ENCODE measurements at places on chromosomes 16 and 17.

DNA sequence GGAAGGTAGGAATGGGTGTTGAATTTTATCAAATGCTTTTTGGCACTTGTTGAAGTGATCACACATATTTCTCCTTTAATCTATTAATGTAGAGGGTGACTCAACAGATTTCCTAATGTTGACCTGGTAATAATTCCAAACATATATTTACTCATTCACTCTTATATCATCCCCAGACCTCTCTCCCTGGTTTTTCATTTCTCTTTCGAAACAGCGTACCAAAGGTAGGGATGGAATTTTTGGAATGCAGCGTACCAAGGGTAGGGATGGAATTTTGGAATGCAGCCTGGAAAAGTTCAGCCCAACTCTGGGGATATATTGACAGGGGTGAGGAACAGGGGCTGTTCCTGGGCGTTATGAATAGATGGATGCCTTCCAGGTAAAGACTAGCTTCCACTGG, 7.3 kb downstream of the KIF18B start:
- DNase-seq = no peak

- no peak for DNase-seq
These were observed 3.5 kb downstream of the ZBTB4 start for GRCh38 chr17:7475764-7476422.

DNA sequence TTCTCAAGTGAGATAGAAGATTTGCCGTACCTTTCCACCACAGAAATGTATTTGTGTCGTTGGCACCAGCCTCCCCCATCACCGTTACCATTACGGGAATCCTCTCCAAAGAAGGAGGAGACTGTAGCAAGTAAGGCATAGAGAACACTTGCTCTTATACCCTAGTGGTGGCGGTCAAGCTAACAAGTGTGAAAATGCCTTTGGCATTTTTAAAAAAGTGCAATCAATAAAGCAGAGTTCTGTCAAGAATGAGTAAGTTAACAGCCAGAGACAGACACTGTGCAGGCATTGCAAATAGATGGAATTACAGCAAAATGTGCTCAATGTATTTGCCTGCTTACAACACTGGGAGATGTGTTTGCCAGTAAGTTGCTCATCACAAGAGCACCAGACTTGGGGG, 7.7 kb downstream of the MSL1 start:
- DNase-seq = no peak

GRCh38 chr16:51636920-51637769, 486.1 kb upstream of the SALL1 start:
- no peak for DNase-seq

GRCh38 chr17:77521076-77521475, 380.3 kb downstream of the SEC14L1 start:
- no peak for DNase-seq

DNA sequence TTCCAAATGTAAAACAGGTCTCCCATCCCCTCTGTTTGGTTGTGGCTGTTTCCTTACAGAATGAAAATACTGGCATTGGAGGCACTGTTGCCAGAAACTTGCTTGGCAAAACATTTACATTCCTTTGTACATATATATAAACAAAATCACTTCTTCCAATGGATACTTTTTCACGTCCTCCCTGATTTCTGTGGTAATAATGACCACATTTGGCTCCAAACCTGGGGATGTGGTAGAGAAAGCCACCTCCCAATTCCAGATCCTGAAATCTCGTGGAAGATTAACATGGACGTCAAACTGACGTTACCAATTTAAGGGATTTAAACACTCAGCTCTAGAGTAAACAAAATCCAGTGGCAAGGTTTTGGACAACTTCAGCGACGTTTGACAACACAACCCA, 370.8 kb upstream of the ZFHX3 start:
- DNase-seq = no peak

DNA sequence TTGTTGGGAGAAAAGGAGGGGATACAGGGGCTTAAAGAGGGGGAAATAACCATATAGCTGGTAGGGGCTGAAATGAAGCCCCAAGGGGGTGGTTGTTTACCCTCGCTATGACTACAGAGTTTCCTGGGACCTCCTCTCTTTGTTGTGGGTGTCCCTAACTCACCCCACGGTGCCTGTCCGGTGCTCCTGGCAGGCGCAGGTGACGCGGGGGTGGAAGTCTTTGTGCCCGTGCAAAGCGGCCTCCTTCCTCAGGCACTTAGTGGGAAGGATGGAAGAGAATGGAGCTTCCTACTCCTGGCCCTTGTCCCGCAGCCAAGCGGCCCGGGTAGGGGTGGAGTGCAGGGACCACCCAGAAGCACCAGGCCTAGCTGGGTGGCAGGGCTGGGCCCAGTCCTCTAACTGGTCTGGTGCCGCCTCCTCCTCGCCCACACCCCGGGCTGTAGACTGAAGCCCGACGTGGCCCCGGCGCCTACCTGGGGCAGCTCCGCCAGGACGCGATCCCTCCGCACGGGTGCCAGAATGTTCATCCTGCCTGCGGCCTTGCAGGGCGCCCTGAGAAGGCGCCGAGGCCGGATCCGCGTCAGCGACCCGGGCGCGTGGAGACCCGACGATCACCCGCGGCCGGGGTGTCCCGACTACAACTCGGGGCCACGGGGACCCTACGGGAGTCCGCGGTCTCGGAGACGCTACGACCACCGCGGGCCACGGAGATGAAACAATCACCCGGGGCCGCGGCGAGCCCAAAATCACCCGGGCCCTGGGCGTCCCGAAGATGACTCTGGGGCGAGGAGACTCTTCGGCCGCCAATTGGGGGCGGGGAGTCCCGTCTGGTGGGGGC, 709 bp downstream of the RAB34 start:
- no peak for DNase-seq

- no peak for DNase-seq
These were observed 6.1 kb downstream of the SMIM5 start for GRCh38 chr17:75639327-75639726.

DNA sequence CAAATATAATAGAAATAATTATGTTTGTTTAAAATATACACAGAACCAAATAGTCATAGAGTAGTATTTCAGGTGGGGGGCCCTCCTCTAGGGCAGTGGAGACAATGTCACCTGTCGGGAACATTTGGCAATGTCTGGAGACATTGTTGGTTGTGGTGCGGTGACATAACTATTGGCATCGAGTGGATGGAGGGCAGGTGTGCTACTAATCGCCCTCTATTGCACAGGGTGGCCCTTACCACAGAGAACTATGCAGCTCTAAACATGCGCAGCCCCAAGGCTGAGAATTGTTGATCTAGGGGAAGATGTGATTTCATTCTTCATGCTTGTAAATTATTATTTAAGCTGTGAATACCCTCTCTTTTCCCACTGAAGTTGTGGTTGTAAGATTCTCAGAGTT, 594.0 kb downstream of the WWOX start:
- DNase-seq = no peak

DNA sequence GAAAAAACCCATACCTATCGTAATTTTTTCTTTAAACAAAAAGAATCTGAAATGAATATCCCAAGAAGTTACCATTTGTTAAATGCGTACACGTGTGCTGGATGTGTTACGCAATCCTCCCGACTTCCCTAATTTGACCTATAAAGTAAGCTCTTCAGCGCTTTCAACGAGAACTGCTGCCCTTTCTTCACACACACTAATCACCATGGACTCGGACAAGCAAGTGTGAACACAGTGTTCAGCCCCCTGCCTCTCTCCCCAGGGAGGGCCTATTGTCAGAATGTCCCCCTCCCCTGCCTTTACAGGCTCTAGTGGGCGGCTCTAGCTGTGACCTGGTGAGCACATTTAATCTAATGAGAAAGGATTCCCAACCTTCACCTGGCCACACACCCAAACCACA, 216.1 kb downstream of the CEP112 start:
- no peak for DNase-seq
